Kidney glomerular epithelial cell (primary cell): ENCODE measurements at places on chromosomes 13 and 19.

DNA sequence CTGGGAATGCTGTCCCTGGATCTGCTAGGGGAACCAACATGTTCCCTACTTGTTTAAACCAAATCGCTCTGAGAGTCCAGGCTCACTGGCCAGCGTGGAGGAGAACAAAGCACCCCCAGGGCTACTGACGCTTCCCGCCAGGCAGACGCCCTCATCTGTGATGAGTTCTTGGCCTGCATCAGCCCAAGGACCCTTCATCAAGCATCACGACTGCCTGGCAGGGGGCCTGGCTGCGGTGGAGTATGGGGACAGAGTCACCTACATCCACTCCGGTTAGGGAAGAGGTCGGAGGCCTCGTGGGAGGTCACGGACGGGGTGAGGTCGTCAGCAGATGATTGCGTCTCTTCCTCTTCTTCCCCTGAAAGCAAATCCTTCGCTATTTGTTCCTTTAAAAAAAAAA, 17.7 kb downstream of the MIER2 start:
- DNase-seq: no peak

- DNase-seq: no peak
Measured at GRCh38 chr19:6861683-6862286, 25.6 kb upstream of the ADGRE1 start.

DNA sequence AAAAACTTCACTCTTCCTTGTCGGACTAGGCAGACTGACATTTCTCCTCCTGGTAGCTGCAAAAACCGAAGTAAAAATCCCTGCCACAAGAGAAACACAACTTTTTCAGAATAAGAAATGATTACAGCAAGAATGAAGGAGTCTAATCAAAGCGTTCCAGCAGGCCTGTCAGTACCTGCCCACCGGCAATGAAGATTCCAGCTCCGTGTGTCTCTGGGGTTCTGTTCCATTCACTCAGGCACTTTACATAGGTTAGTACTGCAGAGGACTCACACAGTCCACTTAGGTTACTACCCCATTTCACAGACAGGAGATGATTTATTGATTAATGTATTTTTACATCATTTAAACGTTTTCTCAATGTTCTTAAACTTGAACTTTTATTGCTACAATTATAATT, 275.5 kb downstream of the NHLRC3 start:
- no peak for DNase-seq

DNA sequence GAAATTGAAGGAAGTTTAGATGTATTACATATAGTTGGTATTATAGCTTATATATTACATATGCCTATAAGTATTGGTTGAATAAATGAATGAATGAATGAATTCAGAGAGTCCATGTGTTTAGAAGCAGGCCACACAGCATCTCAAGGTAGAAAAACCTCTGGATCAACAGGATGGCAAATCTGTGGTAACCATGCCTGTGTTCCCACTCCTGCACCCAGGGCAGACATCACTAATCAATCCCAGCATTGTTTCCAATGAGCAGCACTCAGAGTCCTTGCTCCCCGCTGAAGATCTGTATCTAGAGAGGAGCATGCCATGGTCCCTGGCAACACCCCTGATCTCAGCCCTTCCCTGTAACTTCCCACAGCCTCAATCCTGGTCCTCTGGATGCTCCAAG, 944 bp downstream of the CEACAM19 start:
- DNase-seq: no peak

- no peak for DNase-seq
Measured at GRCh38 chr13:104411141-104411765, 1345.0 kb upstream of the SLC10A2 start.

DNA sequence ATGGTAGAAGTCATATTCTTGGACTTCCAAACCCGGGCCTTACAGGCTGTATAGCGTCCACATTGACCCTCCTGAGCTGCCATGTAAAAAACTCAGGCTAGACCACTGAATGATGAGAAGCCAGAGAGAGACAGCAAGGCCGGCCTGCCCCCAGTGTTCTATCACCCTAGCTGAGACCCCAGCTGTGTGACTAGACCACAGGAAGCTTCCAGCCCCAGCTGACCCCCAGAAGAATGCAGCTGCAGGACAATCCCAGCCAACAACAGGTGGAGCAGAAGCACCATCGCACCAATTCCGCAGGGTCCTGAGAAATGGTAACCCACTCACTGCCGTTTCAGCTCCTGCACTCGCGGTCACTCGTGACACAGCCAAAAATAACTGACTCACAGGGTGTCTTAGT, 2.9 kb upstream of the ATP11A start:
- no peak for DNase-seq

DNA sequence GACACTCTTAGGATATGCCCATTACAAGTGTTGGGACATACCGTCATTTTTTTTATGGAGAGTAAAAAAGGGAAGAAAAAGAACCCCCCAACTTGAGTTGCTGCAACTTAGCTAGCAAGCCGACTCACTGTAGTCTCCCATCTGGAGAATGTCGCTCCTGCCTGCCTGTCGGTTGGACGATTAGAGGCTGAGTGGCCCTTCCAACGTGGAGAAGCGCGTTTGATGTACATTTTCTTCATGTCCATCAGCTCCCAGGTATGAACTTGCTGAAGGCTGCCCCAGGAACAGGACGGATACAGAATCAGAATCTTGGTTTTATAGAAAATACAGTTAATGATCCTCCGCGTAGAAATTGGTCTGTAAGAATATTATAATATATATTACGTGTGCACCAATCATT, 189.0 kb upstream of the SOX1 start:
- DNase-seq: no peak
